Testis (tissue), 5 donors: ENCODE measurements at places on chromosomes 2 and 18.

DNA sequence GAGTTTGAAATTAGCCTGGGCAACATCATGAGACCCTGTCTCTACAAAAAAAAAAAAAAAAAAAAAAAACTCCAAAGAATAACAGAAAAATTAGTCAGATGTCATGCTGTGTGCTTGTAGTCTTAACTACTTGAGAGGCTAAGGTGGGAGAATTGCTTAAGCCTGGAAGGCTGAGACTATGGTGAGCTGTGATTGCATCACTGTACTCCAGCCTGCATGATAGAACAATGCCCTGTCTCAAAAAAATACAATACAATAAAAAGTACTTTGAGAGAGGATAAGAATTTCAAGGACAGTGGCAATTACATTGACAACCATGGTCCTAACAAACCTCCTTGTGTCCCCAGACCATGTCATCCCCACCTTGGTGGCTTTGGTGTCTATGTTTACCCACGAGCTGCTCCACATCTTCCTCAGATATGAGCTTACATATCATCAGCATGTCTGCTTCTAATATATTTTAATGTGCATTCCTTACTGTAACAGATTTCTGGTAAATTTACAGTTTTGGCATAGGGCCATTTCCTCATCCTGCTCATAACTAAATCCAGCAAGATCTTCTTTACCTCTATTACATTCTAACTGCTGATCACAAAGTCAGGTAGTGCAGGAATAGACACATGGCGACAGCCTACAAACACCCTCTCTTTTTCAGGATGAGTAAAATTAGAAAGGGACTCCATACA, 437.7 kb upstream of the HNRNPA3 start:
- DNase-seq = no peak

DNA sequence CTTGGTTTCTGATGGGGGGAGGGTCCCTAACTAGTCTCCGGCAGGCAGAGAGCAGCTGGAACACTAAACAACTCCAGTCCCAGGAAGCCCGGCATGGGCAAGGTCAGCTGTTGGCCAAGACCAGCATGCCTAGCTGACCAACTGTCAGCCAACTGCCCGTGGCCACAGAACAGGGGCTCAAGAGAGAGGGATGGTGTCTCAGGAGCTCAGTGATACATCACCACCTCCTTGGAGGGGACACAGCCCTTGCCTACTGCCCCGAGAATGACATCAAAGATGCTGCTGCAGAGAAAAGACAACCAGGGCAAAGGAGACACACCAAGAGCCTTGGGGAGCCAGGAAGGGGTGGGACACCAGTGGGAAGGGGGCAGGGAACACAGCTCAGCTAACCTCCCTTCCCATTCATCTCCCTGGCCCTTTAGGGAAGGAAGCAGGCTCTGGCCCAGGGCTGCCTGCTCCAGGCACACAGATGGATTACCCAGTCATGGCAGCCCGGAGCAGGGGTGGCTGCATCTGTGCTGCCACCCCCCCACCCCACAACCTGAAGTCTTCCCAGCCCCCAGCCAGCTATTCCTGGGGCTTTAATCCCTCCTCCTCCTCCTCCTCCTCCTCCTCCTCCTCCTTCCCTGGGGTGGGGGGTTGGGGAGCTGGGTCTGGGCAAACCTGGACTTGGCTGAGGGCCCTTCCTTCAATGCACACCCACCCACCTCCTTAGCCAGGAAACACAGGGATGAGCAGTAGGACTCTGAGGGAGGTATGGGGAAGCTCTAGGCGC, 1.9 kb downstream of the BIN1 start:
- no peak for DNase-seq

- DNase-seq = no peak
These were observed 137.7 kb upstream of the MSH6 start for GRCh38 chr2:47645246-47645645.

- no peak for DNase-seq
These were observed 588.6 kb downstream of the NRXN1 start for GRCh38 chr2:50443288-50443687.

GRCh38 chr18:61988100-61988499, 95.3 kb upstream of the RNF152 start:
- DNase-seq = no peak

DNA sequence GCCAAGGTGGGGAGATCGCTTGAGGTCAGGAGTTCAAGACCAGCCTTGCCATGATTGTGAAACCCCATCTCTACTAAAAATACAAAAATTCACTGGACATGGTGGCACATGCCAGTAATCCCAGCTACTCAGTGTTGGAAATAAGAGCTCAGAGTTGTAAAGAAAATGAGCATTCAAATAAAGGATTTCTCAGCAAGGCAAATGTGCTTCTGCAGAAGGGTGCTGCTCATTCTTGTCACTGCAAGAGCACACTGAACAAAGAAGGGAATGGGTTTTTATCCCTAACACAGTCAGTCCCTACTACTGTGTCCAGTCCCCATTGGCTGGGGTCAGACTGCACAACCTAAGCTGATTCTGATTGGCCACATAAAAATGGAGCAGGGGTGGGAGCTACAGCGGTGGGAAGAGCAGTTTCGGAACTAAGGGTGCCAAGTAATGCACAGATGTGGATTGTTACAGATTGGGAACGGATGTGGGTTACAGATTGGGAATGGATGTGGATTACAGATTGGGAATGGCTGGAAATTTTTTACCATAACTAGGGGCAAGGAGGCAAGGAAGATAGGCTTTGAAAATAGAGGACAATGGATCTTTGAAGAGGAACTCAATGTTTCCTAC, 31.1 kb upstream of the TRAPPC8 start:
- no peak for DNase-seq

- DNase-seq = no peak
These were observed 170.1 kb downstream of the ASB1 start for GRCh38 chr2:238596571-238597551.

DNA sequence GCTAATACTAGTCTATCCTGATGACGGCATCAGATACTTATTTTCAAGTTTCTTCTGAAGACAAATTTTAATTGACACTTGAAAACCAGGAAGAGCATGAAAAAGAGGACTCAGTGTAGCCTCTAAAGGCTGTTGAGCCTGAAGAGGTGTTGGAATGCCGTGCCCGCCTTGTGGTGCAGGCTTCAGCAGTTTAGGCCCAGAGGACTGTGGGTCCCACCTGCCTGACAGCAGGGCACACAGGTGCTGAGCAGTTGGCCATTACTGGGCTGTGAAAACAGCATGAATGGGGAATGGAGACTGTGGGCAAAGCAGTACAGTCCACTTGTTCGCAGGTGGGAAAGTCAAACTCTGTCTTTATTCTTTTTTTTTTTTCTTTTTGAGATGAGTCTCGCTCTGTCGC, 49.8 kb upstream of the THOC1 start:
- no peak for DNase-seq

- DNase-seq = peak; percentile 47
These were observed 479.4 kb upstream of the ZEB2 start for GRCh38 chr2:144999071-144999875.

DNA sequence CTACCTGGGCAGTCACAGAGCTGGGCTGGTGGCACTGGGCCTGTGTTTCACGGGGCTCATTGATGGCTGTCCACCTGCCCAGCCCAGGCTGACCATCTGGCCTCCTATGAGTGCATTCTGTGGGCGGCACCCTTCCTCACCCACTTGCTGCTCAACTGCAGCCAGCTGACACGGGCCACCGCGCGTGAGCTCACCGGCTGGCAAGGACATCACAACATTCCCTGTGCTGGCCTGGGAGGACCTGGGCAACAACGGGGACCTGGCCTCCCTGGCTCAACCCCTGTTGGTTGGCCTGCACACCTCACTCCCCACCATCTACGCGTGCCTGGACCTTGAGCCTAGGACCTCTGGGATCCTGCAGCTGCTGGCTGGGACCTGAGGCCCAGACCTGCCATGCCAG, 98.2 kb upstream of the DTNA start:
- DNase-seq = no peak

DNA sequence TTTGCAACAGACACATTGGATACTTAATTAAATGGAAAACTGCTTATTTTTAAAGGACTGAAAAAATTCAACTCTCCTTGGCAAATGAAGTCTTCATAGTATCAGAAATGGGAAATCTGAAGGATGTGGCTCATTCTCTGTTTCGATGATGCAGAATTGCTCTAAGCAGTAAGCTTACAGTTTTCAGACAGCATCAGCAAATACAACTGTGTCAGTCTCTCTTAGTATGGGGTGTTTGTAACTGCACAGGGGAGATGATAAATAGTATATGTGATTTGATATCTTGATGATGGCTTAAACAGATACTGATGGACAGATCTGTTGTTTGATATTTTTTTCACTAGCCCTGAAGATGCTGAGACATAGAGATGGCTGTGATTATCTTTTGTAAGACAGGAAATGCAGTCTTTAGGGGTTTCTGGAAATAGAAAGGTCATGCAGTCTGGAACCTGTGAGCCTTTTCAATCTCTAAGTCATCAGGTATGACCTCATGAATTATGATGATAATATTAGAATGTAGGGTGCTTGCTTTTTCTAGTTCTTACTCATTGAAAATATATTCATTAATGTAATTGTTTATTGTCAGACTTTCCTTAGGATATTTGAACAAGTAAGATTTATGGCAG, 84.2 kb downstream of the SLC4A10 start:
- no peak for DNase-seq

DNA sequence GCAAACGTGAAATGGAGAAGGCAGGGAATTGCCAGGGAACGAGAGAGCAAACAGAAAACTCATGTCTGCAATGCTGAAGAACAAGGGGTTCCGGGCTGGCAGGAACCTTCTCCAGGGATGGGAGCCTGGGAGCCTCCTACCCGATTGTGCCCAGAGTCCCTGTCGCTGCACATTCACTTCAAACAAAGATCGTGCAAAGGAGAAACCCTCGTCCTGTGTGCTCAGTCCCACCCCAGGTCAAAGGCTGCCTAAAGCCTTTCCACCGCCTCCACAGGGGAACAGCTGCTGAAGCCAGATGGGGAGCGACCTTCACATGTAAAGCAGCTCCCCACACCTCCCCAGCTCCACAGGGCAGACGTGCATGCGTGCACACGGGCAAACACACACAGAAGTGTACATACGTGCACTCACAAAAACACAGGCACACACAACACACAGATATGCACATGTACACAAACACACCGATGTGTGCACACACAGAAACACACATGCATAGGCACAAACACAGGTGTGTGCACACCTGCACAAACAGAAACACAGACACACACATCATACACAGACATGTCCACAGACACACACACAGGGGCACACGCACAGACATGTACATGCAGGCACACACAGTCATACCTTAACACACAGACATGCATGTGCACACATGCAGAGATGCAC, 460.1 kb upstream of the SALL3 start:
- no peak for DNase-seq

- DNase-seq = peak; percentile 71
These were observed 7.4 kb upstream of the NTSR2 start for GRCh38 chr2:11677136-11678055.

GRCh38 chr2:163708265-163708664, 27.5 kb downstream of the FIGN start:
- DNase-seq = no peak

DNA sequence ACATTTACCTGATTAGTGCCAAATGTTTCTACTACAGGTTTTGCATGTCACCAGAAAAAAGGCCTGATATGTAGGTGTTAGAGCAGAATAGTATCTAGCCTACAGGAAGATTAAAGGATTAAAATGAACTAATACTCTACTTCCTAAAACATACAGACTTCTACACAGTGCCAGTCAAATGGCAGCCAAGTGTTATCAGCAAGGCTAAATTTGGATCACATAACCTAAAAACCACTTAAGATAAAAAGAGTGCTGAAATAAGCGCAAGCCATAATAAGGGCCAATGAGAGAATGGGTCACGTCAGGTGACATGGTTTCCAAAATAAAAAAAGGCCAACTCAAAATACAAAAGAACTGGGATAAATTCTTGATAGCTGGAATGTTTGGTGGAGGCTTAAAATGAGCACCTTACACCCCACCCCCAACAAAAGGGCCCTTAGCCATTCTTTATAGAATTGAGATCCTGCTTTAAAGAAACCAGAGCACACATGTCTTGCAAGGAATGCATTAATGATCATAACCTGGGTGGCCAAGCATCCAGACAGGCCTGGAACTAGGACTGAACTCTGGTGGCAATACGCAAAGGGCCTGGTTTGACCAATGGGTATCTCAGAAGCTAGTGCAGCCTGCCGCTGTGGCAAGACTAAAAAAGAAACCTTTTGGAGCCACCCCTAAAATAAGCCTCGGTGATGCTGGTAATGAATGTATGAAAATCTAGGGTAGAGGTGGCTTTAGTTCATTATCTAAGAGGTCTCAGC, 32.4 kb downstream of the IRS1 start:
- DNase-seq = no peak

GRCh38 chr18:4143585-4143984, 311.5 kb downstream of the DLGAP1 start:
- no peak for DNase-seq

DNA sequence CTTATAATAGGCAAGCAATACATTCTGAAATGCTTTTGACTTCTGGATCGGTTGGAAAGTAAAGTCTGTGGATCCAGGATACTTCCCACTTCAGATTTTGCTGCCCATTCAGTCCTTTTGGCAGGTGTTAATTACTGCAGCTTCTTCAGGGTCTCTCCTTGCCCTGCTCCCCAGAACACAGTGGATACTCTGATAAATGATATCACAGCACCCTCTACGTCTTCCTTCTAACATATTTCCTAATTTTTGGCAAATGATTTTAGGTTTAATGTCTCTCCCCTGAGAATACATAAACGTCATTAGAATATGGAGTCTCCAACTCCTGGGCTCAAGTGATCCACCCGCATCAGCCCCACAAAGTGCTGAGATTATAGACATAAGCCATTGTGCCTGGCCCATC, 249.8 kb downstream of the NYAP2 start:
- DNase-seq = no peak

DNA sequence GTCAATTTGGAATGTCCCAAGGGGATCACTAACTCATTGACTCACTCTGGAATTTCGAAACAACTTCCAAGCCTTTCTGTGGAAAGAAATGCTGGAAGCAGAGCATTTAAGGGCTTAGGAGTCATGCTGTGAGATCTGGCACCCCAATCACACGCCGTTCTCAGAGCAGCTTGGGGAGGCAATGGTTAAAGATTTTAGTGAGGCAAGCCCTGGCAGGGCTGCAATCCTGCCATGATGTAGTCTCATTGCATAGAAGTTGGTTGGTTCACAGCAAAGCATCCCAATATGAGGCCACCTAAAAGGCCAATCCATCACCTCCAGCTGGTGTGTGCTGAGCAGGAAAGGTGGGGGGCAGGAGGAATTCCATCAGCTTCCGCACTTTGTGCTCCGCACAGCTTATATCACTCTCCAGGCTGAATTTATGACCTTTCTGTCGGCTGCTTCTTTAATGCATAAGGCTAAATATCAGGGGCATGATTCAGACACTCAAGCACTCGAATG, 1043.9 kb upstream of the POU3F3 start:
- no peak for DNase-seq

DNA sequence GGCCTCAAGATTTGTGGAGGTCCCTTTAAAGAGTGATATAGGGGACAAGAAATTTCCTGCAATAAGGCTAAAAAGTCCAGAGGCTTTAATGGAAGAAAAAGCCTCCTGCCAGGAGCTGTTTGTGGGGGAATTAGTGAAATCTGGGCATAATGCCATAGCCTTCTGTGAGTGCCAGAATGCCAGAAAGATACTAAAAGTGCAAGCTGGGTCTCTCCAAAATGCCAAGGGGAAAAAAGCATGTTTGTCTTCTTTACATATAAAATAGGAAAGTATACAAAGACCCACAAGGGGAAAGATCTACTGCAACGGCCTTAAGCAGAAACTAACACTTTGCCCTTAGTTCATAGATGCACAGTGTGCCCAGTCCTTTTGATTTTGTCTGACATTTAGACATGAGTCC, 647.7 kb upstream of the ZNF804A start:
- no peak for DNase-seq
